ENCODE measurements at places on chromosomes 6 and 20.

GRCh38 chr6:12992770-12993169 lies 276.2 kb downstream of the PHACTR1 start:
- no peak for DNase-seq

DNA sequence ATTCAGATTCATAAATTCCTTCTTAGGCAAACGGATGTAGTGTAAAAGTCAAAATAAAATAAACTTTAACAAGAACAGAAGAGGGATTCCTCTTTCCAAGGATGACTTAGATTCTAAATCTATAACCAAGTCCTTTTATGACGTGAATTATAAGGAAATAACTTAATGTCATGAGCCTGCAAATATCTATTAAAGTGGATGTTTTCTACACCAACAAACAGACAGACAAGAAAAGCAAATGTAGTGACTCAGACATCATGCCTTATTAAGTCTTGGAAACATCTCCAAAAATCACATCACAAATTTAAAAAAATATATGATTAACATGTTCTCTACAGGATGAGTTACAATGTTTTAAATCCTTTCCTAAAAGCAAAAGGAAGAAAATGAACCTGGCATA lies 397.1 kb downstream of the ESR1 start:
- peak; percentile 23 for DNase-seq

GRCh38 chr6:38588631-38589366 lies 50.9 kb downstream of the BTBD9 start:
- DNase-seq, result peak; percentile 21

DNA sequence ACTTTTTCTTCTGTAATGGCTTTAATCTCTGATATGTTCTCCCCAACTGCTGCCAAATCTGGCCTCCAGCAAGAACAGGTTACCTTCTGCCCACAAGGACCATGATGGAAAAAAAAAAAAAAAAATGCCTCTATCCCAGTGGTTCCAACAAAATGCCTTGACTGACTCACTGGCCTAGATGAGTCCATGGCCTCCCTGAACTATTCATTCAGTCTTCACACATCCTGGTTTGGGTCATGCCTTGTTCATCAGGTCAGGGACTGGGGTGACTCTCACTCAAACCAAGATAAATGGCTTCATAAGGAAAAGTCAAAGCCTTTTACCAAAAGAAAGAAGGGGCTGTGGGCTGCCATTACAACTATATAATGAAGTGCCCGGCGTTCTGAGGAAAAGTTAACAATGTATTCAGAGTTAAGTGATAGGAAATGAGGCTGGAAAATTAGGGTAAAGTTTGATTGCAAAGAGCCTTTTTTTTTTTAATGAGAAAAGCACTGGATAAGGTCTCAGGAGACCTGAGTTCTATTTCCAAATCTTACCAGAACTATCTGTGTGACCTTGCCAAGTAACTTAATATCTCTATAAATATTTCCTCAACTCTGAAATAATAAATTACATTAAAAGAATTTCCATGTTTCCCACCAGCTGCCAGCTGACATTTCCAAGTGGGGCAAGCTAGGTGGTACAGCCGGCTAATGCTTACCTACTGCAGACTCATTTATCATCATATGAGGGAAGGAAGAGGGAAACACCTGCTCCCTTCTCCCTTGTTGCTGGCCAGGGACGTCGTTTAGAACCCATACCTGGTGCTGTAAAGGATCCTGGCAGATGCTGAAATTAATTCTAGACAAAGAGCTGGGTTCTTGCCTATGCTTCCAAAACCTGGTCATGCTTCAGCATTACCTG lies 380.0 kb upstream of the MARCKS start:
- peak; percentile 30 for DNase-seq

- no peak for DNase-seq
Observed at GRCh38 chr6:33583591-33584155, 3.6 kb upstream of the BAK1 start.

- peak; percentile 90 for DNase-seq
Observed at GRCh38 chr6:122007339-122007738, 392.1 kb upstream of the HSF2 start.

DNA sequence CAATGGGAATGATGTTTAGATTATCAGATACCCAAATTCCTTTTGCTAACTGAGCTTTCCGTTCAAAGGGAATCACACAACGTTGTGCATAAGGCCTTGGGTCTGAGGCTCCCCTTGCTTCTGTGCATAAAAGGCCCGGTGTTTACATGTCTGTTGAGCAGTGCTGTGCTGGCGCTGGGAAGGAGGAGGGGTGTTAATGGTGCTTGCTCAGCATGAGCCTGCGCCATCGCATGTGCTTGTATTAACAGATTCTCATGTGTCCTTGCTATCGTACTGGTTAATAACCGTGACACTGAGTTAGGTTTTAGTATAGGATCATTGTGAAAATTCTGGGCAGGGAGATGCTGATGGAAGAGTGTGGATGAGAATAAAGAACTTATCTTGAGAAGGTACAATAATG lies 62.3 kb upstream of the TRAF3IP2 start:
- DNase-seq, result no peak

GRCh38 chr20:47600967-47601547 lies 99.4 kb downstream of the NCOA3 start:
- DNase-seq, result no peak

GRCh38 chr6:75368151-75368779 lies 83.7 kb upstream of the TMEM30A start:
- no peak for DNase-seq

DNA sequence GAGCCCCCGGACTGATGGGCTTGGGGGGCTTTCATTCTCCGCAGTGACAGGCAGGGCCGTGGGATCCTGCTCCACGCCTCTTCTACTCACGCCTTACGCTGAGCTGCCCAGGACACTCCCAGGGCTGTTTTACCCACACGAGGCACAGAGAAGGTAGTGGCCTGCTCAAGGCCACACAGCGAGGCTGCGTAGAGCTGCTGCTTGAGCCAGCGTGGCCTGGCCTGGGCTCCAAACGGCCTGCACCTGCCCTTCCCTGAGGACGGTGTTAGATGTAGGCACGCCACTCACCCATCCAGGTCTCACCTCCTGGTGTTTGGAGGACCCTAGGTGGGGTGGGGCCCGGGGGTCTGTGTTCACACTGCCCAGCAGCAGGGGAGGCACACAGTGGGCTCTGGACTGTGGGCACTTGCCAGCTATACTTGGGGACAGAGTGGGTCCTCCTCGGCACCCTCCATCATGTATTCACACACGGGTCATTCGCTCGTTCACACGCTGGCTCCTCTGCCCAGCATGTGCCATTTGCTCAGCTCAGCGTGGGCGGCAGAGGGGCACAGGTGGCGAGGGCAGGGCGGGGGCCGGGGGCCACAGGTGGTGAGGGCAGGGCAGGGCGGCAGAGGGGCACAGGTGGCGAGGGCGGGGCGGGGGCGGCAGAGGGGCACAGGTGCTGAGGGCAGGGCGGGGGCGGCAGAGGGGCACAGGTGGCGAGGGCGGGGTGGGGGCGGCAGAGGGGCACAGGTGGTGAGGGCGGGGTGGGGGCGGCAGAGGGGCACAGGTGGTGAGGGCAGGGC lies 18.4 kb upstream of the RBBP8NL start:
- DNase-seq, result no peak

DNA sequence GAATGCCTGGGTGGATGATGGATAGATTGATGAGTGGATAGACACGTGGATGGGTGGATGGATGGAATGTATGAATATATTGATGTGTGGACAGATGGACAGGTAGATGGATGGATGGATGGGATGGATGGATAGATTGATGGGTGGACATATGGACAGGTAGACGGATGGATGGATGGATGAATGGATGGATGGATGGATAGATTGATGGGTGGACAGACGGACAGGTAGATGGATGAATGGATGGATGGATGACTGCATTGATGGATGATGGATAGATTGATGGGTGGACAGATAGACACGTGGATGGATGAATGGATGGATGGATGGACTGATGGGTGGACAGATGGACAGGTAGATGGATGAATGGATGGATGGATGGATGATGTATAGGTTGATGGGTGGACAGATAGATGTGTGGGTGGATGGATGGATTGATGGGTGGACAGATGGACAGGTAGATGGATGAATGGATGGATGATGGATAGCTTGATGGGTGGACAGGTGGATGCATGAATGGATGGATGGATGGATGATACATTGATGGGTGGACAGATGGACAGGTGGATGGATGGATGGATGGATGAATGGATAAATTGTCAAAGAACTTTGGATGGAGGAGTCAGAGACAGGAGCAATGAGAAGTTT lies 171.4 kb upstream of the AFDN start:
- no peak for DNase-seq

DNA sequence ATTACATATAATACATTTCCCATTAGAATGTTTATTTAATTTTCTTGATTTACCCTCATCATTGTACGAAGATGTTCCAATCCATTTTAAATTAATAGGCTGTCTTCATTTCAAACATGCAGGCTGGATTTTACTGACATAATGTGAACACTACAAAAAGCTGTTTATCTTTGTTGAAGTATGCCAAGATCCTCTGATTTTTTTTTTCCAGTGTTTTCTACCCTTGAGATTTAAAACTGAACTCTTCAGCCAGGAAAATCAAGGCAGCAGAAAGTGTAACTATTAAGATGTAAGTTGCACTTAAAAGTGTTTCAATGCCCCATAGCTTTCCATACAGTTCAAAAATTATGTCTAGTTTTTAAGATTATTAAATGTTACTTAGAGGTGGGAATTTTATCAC lies 43.5 kb downstream of the PRKN start:
- DNase-seq, result no peak

DNA sequence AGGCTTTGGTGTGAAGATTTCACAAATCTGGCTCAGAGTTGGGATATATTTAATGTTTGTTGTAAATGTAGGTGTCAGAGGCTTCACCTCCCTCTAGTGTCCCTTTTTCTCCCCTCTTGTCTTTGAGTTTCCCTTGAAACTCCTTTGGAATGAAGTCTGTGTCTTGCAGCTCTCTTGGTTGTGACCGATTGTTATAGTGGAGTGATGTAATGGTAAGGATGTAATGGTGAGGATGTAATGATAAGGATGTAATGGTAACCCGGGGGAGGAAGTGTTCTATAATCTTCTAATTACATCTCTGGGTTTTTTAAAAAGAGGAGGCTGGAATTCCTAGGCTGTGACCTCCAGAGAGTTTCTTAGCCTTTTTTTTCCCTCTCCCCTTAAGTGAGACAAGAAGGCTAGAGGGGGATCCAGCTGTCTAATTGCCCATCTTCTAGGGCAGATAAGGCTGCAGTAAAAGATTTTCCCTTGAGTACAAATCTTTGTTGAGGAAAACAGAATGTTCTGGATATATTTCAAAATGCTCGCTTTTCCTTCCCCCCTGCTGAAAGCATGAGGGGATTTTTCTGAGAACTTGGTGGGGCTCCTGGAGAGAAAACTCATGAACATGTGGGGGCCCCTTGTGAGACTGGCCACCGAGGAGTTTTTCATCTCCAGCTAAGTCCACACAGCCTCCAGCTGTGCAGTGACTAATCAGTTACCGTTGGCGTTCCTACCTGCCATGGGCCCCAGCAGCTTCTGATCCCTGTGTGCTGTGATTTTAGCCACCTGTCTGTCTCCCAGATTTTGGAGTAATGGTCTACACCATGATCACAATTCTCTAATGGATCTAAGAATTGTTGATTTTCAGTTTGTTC lies 156.7 kb upstream of the PMEPA1 start:
- DNase-seq, result no peak

DNA sequence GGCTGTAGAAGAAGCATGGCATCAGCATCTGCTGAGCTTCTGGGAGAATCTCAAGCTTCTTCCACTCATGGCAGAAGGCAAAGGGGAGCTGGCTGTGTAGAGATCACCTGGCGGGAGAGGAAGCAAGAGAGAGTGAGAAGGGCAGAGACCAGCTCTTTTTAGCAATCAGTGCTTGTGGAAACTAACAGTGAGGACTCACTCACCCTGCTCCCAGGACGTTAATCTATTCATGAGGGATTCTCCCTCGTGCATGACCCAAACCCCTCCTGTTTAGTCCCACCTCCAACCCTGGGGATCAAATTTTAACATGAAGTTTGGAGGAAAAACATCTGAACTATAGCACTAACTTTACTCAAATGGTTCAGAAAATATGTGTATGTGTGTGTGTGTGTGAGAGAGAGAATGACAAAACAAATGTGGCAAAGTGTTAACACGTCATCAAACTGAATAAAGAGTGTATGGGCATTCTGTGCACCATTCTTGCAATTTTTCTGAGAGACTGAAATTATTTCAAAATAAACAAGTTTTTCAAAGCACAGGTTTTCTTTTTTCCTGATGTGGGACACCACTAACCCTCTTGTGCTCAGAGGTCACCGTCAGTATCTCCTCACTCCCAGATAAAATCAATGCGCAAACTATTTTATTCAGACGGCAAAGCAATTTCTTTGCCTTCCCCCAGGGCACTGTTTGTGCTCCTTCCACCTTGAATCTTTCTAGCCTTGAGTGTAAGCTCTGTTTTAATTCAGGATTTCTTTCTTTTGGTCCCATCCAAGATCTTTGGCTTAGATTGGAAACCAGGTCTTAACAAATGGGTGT lies 23.2 kb upstream of the XRN2 start:
- DNase-seq, result no peak

GRCh38 chr6:52333840-52334200 lies 28.1 kb upstream of the PAQR8 start:
- DNase-seq, result no peak

- no peak for DNase-seq
Observed at GRCh38 chr20:15187612-15188011, 850.2 kb upstream of the FLRT3 start.

DNA sequence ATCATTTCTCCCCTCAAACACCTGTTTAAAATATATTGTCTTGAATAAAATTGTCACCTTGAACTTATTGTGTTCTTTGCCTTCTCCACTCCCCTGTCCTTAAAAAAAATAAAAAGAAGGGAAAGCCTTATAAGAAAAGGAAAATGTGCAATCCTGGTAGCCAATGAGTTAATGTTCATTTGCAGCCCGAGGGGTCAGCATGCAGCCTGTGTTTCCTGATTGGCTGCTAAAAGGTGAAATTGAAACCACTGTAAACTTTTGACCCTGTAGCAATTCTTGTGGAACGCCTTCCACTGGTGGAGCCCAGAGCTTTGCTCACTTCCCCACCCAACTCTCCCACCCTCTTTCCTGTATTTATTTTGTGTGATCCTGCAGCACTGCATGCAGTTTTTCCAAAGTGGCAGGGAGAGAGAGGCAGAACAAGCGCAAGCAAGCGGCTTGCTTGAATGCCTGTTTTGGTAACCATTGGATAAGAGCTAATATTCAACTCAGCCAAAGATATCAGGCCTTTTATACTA lies 74.9 kb downstream of the NCOA3 start:
- DNase-seq, result peak; percentile 76
